ENCODE measurements at places on chromosomes 3 and 15. TPM values are rescaled to one million over a fixed set of nuclear protein-coding genes. Genes with fewer than 3 reads are reported as not detected.

The TCAIM gene
- 18.8 TPM for polyA plus RNA-seq

The ZNF197 gene
- polyA plus RNA-seq = 11.8 TPM

The CAPN3 gene
- 7.9 TPM for polyA plus RNA-seq

The SCN11A gene
- 0.04 TPM for polyA plus RNA-seq

The RBMS3 gene
- polyA plus RNA-seq = 17.1 TPM

The ITGA11 gene
- 2.2 TPM for polyA plus RNA-seq

The EPHB3 gene
- 2.1 TPM for polyA plus RNA-seq

The TTLL13 gene
- 0.33 TPM for polyA plus RNA-seq

The TEX55 gene
- not detected for polyA plus RNA-seq

The GCSAM gene
- 0.13 TPM for polyA plus RNA-seq

The ZNF660 gene
- polyA plus RNA-seq = 6.7 TPM

The NTRK3 gene
- 2.6 TPM for polyA plus RNA-seq

The MYO5C gene
- 4.5 TPM for polyA plus RNA-seq

The IL17RB gene
- polyA plus RNA-seq = 1.2 TPM

The P2RY13 gene
- polyA plus RNA-seq = 5.8 TPM

The FANCD2 gene
- polyA plus RNA-seq = 2.4 TPM

The CP gene
- polyA plus RNA-seq = 0.40 TPM

The PLSCR2 gene
- not detected for polyA plus RNA-seq

The TM4SF1 gene
- 103 TPM for polyA plus RNA-seq

The COPB2 gene
- 38.2 TPM for polyA plus RNA-seq

The SYNPR gene
- not detected for polyA plus RNA-seq

The PRR20G gene
- not detected for polyA plus RNA-seq

The TRIM42 gene
- not detected for polyA plus RNA-seq
